ENCODE measurements at places on chromosomes 1 and 21. TPM values are rescaled to one million over a fixed set of nuclear protein-coding genes. Genes with fewer than 3 reads are reported as not detected.

GRCh38 chr1:234533975-234534876 is 55.2 kb upstream of the TARBP1 start:
- peak; percentile 97 for DNase-seq

DNA sequence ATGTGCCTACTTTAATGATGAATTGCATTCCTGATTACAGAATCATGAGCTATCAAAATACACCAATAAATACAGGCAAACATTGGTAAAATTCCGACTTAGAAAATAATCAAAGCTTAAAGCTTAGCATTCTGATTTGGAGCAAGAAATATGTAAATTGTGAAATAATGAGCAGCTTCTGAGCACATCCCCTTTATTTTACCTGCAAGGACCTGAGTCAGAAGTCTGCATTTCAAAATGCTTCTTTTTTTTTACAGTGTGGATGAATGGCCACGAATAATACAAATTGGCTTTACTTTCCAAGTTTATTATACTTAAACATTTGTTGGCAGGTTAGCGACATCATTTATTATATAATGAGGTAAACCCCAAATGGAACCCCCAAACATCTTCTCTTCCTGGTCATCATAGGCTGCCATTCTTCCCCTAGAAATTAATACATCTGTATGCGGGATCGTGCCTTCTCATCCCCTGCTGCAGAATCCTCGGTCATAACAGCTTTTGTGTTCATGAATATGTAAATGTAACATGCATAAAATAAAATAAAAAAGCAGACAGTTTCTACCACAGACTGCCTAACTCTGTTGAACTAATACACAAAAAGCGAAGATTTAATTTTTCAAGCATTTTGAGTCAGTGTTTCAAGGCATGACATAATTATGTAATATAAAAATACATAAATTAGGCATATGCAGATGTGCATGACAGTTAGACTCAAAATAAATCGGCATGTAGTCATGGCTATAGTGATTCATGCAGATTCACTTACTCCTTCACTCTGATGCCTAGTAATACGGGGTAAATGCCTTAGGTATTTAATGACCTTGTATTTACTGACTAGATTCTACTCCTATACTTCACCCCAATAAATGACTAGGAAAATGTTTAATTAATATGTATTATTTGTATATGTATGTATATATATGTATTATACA is 339.7 kb downstream of the USP25 start:
- DNase-seq = no peak

DNA sequence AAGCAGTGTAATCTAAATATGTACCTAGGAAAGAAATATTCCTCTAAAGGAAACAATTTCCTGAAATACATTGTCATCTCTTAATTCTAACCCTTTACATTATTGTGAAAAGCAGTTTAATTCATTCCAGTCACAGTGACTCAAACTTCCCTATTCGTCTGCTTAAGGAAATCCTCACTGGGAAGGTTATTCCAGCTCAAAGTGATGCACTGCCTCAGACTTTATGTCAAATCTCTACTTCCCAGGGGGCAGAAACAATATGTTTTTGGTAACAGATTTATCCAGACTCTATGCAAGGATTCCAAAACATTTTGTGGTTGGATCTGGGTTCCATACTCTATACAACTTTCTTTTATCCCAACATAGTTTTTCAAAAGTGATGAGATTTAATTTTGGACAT is 145.2 kb downstream of the NTMT2 start:
- no peak for DNase-seq

- no peak for DNase-seq
These were observed 32.3 kb downstream of the MAN1C1 start for GRCh38 chr1:25648681-25649440.

GRCh38 chr1:58000116-58000515 is 546.4 kb downstream of the OMA1 start:
- no peak for DNase-seq

- DNase-seq = no peak
These were observed 404.9 kb upstream of the CHRM3 start for GRCh38 chr1:238981317-238981933.

DNA sequence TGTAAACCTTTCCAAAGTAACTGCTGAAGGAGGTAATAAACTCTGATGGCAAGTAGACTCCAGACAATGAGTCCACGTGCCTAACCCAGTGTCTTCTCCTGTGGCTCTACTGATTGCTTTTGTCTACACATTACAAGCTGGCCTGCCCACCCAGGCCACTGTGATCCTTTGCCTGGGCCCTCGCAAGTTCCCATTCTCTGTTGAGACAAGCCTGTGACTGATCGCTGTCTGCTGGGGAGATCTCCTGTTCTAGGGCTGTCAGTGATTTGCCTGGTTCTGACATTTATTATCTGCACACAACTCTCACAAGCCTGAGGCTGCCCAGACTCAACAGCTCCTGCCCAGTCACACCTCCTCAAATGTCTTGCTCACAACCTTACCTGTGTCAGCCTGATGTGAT is 81.4 kb downstream of the CYYR1 start:
- no peak for DNase-seq

DNA sequence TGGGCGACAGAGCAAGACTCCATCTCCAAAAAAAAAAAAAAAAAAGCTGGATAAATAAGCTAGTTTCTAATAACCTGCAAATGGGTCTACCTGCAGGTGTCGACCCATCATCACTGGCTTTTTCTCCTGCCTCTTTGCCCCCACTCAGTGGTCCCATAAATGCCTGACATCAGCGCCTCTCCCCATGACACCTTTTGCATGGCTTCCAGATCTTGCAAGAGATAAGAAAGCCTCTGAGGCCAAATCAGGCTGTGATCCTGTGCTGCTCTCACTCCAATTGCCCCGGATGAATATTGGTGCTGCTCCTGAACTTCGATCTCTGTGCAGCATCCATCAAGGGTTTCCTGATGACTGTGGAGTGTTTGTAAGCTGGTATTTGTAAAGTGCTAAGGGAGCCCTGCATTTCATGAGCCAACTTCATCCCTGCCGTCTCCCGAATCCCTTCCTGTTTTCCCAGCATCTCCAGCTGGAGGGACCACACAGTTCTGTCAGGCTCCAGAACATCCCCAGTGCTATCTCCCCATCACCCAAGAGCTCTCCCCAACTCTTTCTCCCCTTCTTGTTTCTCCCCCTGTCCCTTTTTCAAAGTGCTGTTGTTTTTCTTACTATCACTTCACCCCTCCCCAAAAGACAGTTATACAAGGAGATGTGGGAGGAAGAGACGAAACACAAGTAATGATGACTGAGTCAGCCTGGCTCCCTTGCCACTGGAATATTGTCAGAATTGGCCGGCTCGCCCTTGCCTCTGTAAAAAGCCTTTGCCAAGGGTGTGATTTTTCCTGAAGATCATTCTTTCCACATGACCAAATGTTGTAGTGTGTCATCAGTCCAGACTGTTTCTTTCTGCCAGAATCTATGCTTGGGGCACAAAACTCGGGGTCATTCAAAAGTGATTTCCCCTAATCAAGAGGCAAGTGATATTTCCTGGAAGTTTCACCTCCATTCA is 2.8 kb upstream of the EFHD2 start:
- DNase-seq = peak; percentile 77

GRCh38 chr1:59738152-59738551 is 76.6 kb upstream of the HOOK1 start:
- no peak for DNase-seq

DNA sequence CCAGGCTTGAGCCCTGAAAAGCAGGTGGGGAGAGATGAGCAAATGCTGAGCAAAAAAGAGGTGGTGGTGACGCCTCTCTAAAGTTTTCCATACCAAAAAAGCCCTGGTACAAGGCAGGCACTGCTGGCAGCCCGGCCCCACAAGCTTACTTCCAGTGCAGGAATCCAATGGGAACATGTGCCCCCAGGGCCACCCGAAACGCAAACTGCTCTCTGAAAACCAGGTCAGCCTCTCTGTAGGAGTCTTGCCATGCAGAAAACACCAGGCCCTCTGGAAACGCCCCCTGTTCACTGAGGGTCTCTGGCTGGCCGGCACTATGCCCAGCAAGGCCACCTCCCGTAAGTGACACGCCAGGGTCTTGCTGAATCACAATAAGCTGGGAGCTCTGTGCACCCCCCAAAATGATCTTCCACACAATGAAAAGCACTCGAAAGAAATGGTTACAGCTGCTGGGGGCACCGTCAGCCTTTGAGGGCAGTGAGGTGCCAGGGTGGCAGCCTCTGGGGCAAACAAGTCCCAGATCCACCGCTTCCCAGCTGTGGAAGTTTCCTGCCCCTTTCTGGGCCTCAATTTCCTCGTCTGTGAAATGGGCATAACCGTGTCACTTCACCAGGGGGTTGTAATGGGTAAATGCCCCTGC is 170.5 kb downstream of the TOMM20 start:
- DNase-seq = no peak

GRCh38 chr1:187306710-187307415 is 478.1 kb downstream of the PLA2G4A start:
- no peak for DNase-seq

DNA sequence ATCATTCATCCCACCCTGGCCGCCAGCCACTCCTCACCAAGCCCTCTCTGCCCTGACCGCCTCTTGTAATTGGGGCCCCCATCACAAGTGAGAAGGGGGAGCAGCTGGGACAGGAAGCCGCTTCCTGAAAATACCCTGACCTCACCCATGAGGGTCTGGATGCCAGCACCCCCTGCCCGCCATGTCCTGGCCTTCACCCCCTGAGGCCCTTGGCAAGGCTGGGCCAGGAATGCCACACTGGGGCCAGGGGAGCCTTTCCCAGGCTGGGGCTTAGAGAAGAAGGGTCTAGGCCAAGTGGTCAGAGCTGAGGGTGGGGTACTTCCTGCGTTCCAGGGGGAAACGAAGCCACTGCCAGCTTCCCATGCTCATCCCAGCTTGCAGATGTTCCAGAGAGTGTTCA is 60.5 kb downstream of the TAS1R2 start:
- no peak for DNase-seq

GRCh38 chr1:3956527-3957170 is 56.6 kb upstream of the C1orf174 start:
- no peak for DNase-seq

DNA sequence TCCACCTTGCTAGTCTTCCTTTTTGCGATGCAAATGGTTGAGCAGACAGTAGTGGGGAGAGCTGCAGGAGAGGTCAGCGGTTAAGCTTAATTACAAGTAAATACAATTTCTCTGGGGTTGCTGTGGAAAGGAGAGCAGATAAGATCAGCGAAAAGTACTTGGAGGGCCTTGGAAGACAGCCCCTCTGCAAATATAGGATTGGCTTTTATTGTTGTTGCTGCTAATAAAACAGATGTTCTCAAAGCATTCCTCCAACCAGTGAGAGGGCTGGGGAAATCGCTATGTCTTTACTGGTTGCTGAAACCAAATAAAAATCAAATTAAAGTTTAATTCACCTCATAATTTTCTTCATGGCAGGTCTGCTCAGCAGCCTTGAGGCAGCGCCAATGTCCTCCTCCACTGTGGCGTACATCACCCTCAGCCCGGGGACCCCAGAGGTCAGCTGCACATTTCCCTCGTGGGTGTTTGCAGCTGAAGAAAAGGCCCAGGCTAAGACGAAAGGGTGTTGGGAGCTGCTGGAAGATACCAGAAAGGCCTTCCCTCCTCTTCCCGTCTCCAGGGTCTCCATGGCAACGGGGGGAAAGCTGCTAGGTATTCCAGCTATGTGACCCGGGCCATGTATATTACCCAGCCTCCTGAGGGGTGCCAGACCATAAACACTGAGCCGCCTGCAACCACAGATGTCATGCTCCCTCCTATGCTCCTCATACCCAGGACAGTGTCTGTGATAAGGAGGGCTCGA is 54.6 kb upstream of the POU2F1 start:
- no peak for DNase-seq

DNA sequence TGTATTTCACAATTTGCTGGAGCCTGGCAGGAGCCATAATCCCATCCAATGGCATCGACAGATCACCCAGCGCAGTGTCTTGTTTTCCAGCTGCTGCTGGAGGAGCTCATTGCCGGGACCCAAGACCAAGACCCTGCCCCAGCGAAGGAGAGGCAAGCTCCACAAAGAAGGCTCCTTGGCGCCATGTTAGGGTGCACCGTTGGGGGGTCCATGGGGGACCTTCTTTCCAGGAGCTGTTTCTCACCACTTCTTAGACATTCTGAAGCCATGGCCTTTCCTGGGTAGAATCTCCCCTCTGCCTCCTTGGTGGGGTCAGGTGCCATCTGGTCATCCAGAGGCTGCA is 31.1 kb downstream of the AJAP1 start:
- no peak for DNase-seq

GRCh38 chr1:72892461-72892860 is 610.1 kb upstream of the NEGR1 start:
- no peak for DNase-seq

DNA sequence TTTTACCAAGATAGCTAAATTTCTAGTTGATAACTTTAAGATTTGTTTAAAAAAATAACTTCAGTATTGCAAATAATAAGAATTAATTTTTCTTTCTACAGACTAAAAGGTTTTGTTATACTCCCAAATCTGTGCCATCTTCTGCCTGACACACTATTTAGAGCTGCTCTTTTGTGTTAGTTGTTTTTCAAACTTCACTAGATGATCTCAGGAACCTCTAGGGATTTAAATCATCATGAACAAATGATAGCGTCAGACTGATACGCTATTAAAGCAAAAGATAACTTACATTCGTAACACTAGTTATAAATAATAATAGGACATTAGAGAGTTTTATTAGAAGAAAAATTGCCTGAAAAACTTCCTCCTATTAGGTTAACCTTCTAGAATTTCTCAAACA is 243.1 kb upstream of the CXADR start:
- no peak for DNase-seq

- no peak for DNase-seq
These were observed 279.9 kb downstream of the LRRC7 start for GRCh38 chr1:69847670-69848069.

DNA sequence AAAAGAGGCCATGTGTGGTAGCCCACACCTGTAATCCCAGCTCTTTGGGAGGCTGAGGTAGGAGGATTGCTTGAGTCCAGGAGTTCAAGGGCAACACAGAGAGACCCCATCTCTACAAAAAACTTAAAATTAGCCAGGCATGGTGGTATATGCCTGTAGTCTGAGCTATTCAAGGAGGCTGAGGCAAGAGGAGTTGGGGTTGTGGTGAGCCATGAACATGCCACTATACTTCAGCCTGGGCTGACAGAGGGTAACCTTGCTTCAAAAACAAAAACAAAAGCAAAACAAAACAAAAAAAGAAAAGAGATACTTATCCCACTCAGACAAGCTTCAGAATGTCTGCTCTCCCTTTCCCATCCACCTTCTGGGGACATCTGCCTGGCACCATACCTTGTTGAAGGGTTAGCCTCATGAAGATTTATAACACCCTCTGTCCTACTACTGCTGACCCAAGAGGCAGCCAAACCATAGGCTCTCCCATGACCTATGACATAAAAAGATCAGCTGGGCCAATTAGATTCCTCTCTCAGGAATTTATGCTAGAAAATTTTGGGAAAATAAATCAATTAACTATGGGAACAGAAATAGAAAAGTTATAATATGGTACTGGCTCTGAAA is 13.2 kb downstream of the TMCO1 start:
- DNase-seq = no peak

ANKRD35 gene
- total RNA-seq = 3.8 TPM

ERICH3 gene
- not detected for total RNA-seq

CA6 gene
- total RNA-seq = not detected

ELAPOR1 gene
- total RNA-seq = 1.5 TPM

MX2 gene
- 21.5 TPM for total RNA-seq

RNU1-2 gene
- total RNA-seq = 7,231 TPM

SLAMF1 gene
- total RNA-seq = 2.4 TPM

WNT9A gene
- total RNA-seq = 0.94 TPM

OR2T11 gene
- not detected for total RNA-seq

LINGO4 gene
- not detected for total RNA-seq
